ENCODE measurements at places on chromosomes 2 and 18.

DNA sequence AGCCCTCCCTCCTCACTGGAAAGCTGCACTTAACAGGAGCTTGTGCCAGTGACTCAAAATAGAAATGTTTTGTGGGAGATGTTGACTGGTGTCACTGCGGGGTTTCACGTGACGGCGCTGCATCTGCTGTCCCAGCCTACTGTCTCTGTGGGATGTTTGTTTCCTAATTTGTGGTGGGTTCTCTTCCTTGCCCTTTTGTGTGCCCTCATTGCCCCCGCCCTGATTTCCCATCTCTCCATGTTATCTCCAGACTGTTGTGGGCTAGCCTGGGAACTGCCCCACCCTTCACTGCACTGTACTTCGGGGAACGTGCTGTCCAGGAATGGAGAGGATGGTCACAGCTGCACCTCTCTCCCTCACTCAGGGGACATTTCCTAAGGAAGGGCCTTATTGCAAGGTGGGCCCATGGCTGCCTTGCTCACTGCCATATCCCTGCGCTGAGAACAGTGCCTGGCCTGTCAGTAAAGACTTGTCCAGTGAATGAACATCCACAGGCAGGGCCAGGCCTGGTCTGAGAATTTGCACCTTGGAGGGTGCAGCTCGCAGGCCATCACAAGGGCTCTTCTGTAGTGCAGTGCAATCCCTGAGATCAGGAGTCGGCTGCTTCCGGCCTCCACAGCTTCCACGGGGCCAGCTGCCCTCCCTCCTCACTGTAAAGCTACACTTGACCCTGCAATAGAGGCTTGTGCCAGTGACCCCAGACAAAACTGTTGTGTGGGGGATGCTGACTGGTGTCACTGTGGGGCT lies 18.1 kb downstream of the ZAP70 start:
- DNase-seq: no peak

DNA sequence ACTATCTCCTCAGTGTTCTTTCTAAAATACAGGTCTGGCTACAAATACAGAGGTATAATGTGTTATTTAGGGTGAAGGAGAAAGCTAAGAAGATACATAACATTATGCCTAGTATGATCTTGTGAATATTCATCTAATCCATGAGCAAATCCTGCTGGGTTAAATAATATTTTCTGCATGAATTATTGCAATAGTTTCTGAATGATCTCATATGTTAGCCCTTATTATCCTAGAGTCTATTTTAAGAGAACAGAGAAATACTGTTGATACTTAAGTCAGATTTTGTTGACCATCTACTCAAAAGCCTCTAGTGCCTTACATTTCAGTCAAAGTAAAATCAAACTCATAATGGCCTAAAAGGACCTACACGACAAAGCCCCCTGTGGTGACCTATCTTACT lies 382.3 kb downstream of the FIGN start:
- DNase-seq: no peak

DNA sequence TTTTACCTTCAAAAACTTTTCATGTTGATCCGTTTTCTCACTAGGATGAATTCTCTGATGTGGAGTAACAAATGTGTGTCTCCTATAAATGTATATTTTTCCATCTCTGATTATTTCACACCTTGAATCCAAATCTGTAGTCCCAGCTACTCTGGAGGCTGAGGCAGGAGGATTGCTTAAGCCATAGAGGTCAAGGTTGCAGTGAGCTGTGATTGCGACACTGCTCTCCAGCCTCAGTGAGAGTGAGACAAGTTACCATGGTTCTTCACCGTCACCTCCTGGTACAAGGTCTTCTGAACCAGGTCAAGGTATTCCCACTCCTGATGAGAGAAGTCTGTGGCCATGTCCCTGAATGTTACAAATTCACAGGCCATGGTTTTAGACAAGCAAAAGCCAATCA lies 15.1 kb downstream of the GMCL1 start:
- no peak for DNase-seq

- no peak for DNase-seq
Measured at GRCh38 chr2:200376513-200377354, 70.2 kb downstream of the SPATS2L start.

GRCh38 chr2:60994131-60994530 lies 23.4 kb upstream of the PEX13 start:
- no peak for DNase-seq

DNA sequence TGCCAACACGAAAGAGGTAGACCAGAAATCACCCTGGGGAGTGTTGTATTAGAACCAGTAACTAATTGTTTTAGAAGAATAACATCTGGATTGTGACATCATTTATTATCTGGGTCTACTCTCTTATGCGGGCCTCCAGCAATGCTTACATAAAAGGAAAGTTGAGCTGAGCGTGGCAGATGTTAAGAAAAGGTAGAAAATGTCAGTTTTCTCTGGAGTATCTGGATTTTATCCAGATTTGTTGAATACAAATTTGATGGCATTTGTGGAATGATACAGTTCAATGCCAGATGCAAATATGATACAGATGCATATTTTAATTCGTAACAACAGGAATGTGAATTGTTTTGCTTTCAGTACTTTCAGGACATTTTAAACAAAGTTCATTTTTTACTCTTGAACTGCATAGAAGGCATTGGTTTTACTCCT lies 90.3 kb downstream of the PRPF40A start:
- no peak for DNase-seq

GRCh38 chr2:68284896-68285295 lies 32.6 kb upstream of the PPP3R1 start:
- DNase-seq: no peak

DNA sequence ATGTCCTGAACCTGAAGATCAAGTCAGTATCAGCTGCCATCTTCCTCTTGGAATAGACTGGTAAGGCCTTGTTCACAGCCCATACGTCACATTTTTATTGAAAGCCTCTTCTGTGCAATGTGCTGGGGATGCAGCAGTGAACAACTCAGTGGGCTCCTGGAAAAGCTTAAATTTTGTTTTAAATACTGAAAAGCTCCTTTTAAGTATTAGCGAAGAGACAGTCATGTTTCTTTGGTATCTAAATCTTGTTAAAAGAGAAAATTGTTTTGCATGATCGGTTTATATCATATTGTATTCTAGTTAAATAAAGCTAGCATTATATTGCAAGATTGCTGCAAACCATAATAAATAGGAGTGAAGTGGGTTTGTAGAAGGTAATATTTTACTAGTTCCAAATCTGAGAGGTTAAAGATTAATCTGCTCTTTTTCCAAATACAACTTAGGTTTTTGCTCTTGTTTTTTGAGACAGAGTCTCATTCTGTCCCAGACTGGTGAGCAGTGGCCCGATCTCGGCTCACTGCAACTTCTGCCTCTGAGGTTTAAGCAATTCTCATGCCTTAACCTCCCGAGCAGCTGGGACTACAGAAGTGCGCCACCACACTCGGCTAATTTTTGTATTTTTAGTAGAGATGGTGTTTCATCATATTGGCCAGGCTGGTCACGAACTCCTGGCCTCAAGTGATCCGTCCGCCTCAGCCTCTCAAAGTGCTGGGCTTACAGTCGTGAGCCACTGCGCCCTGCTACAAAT lies 1.6 kb upstream of the RMDN2 start:
- DNase-seq: no peak

DNA sequence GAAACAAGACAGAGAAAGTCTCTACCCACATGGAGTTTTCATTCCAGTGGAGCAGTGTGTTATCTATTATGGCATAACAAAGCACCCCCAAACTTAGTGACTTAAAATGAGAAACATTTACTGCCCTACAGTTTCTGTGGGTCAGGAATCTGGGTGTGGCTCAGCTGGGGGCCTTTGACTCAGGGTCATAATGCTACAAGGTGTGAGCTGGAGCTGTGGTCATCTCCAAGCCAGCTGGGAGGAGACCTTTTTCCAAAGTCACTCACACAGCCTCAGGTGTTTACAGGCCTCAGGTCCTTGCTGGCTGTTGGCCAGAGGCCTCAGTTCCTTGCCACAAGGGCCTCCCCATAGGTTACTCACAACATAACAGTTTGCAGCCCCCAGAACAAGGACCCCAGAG lies 169.2 kb downstream of the ETAA1 start:
- DNase-seq: no peak

DNA sequence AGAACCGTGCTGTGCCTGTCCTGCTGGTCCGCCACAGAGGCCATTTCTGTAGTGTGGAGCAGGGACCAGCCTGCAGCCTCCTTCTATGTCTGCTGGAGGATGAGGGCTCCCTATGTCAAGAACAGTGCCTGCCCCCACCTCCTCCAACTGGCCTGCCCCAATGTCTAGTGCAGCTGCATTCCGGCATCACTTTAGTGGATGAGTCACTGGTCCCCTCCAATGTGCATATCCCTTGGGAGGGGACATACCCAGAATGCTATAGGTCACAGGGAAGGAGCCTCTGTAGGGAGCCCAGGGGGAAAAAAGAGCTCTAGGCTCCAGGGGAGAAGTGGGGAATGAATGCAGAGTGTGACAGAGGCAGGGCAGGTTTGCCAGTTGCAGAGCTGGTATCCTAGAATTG lies 219.6 kb downstream of the CELF4 start:
- no peak for DNase-seq

DNA sequence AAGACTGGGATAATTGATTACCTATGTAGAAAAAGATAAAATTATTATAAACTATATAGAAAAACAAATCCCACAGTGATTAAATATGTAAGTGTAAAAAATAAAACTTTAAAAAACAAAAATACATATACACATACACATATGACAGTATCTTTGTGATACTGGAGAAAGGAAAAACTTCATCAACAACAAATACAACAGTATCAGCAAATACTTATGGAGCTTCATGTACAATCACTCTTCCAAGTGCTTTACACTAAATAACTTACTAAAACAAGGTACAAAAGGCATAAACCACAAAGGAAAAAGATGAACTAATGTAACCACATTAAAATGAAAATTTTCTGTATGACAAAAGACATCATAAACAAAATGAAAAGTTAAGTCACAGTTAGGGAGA lies 24.1 kb upstream of the GFPT1 start:
- no peak for DNase-seq

DNA sequence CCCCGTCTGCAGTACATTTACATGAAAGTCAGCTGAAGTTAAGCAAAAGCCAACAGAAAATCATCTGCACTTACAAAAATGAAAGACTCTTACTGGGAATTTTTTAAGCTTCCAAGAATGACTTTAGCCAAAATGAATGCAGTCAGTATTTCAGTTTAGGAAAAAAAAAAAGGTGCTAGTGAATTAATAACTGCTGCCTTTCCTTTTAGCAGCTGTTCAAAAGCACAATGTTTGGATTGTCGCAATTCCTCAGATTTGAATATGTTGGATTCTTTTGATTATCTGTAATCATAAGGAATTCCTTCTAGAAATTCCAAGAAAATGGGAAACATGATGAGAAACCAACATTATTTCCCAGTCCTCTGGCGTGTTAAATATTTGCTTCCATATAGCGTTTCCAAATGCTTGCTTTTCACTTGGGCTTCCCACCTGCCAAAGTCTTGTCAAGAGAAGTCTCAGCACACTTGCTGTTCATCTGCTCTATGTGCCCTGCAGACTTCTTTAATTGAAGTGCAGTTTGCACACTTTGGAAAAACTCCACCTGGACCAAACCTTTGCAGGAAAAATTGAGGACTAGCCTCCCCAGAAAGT lies 653.0 kb upstream of the SLC39A10 start:
- DNase-seq: no peak

- DNase-seq: no peak
Measured at GRCh38 chr2:33267756-33268155, 208.7 kb upstream of the RASGRP3 start.

GRCh38 chr2:10057231-10058107 lies 14.1 kb downstream of the KLF11 start:
- no peak for DNase-seq

- no peak for DNase-seq
Measured at GRCh38 chr2:160836755-160837154, 323.5 kb upstream of the TANK start.

GRCh38 chr2:127985735-127986134 lies 42.1 kb downstream of the SAP130 start:
- DNase-seq: no peak

GRCh38 chr18:50397023-50397422 lies 22.2 kb downstream of the SKA1 start:
- DNase-seq: no peak

- no peak for DNase-seq
Measured at GRCh38 chr2:39015424-39015823, 105.4 kb downstream of the SOS1 start.

DNA sequence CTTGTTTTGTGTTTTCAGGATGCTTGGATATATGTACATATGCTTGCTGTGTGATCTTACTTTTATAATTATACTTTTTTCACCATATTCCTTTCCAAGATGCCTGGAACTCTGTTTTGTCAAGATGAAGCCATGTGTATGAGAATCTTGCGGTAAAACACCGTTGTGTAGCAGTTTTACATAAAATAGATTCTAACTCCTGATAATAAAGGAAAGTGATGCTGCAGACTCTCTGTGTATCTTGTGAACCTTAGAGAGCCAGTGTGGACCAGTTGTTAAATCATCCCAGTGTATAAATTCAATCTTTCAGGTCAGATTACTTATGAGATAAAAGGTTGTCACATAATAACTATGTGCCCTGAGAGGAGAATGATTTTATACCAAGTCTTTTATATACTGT lies 12.5 kb upstream of the ITGA4 start:
- DNase-seq: no peak

- DNase-seq: no peak
Measured at GRCh38 chr18:79508565-79509535, 113.1 kb downstream of the NFATC1 start.

GRCh38 chr2:112706170-112706664 lies 14.6 kb upstream of the NT5DC4 start:
- peak; percentile 61 for DNase-seq

DNA sequence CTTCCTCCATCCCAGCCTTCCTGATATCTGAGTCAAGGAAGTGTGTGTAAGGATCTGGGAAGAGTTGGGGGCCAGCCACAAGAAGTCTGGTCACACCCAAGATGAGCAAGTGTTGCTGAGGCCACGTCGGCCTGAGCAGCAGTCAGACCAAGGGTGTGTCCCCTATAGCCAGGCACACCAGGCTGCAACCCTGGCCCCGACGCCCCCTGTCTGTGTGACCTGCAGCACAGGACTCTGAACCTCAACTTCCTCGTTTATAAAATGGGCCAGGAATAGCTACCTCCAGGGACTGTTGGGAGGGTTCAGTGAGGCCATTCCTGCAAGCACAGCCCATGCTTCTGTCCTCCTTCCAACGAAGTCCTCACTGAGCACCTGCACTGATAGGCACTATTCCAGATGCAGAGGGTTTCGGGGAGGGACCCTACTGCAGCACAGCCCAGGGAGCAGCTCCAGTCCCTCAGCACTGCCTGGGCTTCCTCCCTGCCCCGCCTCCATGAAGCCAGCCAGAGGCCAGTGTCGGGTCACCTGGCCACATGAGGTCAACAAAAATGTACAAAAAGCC lies 13.3 kb downstream of the LIMS2 start:
- no peak for DNase-seq

DNA sequence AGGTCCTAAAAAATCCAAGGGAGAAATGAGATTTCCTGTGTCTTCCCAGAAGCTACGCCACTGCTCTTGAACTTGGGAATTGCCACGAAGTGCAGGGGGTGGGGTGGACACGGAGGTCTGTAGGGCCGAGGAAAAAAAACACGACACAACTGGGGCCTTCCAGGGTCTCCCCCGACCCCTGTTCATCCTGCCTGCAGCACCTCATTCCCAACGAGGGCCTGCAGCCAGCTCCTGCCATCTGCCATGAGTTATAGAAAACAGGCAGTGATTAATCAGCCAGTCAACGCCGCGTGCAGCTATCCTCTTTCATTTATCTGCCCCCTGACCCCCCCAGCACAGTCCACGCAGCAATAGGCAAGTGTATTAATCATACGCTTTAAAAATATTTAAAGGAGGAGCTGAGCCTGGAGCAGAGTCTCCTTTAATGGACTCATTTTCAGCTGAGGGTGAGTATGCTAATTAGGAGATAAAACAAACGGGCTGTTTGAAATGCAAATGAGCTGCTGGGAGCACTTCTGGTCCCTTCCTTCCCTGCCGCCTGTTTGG lies 209.9 kb downstream of the TFCP2L1 start:
- DNase-seq: peak; percentile 44

GRCh38 chr18:629269-630150 lies 27.9 kb upstream of the TYMS start:
- DNase-seq: no peak

All from GM12864 (cell line).